ENCODE measurements at places on chromosomes 4 and X.

DNA sequence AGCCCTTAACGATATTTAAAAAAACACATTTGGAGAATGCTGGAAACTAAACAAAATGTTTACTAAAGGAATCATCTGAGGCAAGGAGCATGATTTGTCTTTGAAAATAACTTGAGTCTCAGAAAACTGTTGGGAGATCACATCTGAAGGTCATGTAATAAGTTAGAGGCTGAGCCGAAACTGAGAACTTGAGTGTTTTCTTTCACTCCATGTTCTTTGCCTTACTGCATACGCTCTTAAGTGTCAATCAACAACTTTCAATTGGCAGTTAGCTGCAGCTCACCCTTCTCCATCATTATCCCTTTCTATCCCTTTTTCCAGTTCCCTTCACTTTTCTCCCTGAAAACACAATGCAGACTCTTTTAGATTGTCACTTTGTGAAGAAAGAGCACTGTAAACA lies 216.2 kb downstream of the ADGRA3 start:
- H3K27ac ChIP-seq, result no peak overlapping the region
- H3K27me3 ChIP-seq, result no peaks in the 10 kb centered on the region
- H3K36me3 ChIP-seq, result no peaks in the 10 kb centered on the region
- no peak for DNase-seq

DNA sequence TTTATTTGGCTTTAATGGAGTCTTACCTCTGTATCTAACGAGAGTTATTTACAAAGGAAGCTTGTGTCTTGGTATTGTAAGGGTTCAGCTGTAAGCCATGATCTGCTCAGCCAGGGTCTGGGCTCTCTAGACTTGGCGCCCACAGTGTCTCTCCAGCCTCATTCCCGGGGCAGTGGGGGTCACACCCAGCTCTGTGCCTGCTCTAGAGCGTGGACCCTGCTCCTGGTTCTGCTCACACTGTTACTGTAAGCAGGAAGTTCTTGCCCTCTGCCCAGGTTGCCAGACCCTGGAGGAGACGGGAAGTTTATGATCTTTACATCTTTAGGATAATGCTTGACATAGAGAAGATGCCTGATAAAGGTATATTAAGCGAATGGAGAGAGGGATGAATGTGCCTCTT lies 235.7 kb downstream of the PTTG2 start:
- H3K4me3 ChIP-seq, result no peak overlapping the region
- no peaks in the 10 kb centered on the region for H3K27me3 ChIP-seq
- no peak overlapping the region for H3K27ac ChIP-seq
- no peaks in the 10 kb centered on the region for H3K36me3 ChIP-seq
- no peak for DNase-seq

DNA sequence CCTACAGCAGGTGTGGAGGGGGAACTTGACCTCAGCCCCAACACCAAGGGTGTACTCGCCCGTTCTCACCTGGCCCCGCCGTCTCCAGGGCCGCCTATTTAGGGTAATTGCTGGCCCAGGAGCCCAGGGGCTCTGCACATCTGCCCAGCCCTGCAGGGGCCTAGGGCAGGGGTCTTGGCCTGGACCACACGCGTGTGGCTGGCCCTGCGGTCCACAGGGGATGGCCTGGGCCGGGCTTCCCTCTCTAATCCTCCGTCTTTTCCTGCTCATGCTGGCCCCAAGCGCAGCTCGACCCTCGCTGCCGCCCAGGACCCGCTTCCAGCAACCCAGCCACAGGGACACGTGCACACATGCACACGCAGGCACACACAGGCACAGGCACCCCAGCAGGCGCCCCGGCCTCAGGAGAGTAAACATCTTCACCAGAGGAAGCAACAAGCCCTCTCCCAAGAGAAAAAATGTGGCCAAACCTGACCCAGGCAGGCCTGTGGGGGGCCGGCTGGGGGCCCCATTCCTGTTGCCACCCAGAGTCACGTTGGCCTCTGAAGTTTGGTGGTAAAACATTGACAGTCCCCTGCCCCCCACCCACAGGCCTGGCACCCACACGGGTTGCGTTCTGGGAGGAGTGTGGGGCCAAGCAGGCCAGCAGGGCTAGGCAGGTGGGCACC lies 24.6 kb upstream of the FGFR3 start:
- H3K36me3 ChIP-seq, result no peaks in the 10 kb centered on the region
- no peaks in the 10 kb centered on the region for H3K27me3 ChIP-seq
- DNase-seq, result no peak
- peaks cover 17% of the 10 kb centered on the region for H3K4me1 ChIP-seq
- no peak overlapping the region for H3K4me3 ChIP-seq

GRCh38 chrX:139200793-139201192 lies 329.7 kb upstream of the F9 start:
- H3K27ac ChIP-seq, result no peak overlapping the region
- H3K36me3 ChIP-seq, result no peaks in the 10 kb centered on the region
- DNase-seq, result no peak
- H3K4me3 ChIP-seq, result no peak overlapping the region

GRCh38 chr4:31261632-31262031 lies 541.5 kb downstream of the PCDH7 start:
- no peaks in the 10 kb centered on the region for H3K27me3 ChIP-seq
- H3K27ac ChIP-seq, result no peak overlapping the region
- H3K4me3 ChIP-seq, result no peak overlapping the region
- no peaks in the 10 kb centered on the region for H3K4me1 ChIP-seq

GRCh38 chrX:17829566-17829965 lies 31.5 kb downstream of the RAI2 start:
- H3K36me3 ChIP-seq, result no peaks in the 10 kb centered on the region
- no peak overlapping the region for H3K27ac ChIP-seq
- no peak for DNase-seq

- no peaks in the 10 kb centered on the region for H3K4me1 ChIP-seq
- H3K27ac ChIP-seq, result no peak overlapping the region
- H3K27me3 ChIP-seq, result no peaks in the 10 kb centered on the region
- no peak for DNase-seq
These were observed 85.3 kb downstream of the TENM3 start for GRCh38 chr4:182328505-182328904.

Measured in adrenal gland (tissue), 19 donors.